Activated T-helper 1 cell treated with anti-CD3 and anti-CD28 coated beads, Interleukin-12 subunit alpha, Interleukin-12 subunit beta, Interleukin-2, Interleukin-4 antibody, amounts not matched to agents 30 ng/mL and 10 ng/mL and 1 ng/mL, durations not matched to agents 14 hours and 24 hours and 36 hours (primary cell): ENCODE measurements at places on chromosomes 5 and 9. TPM values are rescaled to one million over a fixed set of nuclear protein-coding genes. Genes with fewer than 3 reads are reported as not detected.

DNA sequence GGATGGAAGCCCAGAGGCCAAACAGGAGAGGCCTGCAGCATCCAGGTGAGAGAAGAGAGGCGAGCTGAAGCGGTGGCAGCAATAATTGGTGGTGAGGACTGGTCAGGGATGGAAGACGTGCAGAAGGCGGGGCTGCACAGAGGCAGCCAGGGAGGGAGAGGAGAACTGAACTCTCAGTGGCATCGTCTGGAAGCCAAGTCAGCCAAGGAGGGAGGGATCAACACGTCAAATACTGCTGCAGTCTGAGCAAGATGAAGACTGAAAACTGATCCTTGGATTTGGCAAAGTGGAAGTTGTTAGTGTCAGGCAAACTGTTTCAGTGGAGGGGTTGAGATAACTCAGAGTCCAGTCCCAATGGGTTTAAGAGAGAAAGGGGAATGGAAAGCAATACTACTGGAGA lies 145.4 kb downstream of the CDK5RAP2 start:
- no peak for DNase-seq

GRCh38 chr5:98268162-98268860 lies 505.2 kb upstream of the RGMB start:
- DNase-seq, result no peak

SLC12A7 gene
- total RNA-seq, result 24.4 and 26.6 TPM in 2 replicates

GRCh38 chr9:123825342-123826060 lies 104.4 kb downstream of the DENND1A start:
- DNase-seq, result no peak

GRCh38 chr5:10689391-10690081 lies 71.5 kb downstream of the DAP start:
- DNase-seq, result no peak

DNA sequence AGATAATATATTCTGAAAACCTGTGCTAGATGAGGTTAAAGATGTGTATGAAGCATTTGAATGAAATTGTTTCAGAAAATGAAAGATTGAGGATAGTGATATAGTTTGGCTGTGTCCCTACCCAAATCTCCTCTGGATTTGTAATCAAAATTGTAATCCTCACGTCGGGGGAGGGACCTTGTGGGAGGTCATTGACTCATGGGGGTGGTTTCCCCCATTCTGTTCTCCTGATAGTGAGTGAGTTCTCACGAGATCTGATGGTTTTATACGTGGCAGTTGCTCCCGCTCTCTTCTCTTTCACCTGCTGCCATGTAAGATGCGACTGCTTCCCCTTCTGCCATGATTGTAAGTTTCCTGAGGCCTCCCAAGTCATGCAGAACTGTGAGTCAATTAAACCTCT lies 2.0 kb upstream of the TEX48 start:
- DNase-seq, result no peak

- peak; percentile 83 for DNase-seq
Measured at GRCh38 chr5:175652741-175653663, 4.9 kb upstream of the HRH2 start.

GRCh38 chr9:115250621-115251032 lies 132.7 kb upstream of the TNC start:
- DNase-seq, result no peak

GRCh38 chr9:124414612-124415011 lies 630 bp downstream of the PSMB7 start:
- DNase-seq, result no peak

DNA sequence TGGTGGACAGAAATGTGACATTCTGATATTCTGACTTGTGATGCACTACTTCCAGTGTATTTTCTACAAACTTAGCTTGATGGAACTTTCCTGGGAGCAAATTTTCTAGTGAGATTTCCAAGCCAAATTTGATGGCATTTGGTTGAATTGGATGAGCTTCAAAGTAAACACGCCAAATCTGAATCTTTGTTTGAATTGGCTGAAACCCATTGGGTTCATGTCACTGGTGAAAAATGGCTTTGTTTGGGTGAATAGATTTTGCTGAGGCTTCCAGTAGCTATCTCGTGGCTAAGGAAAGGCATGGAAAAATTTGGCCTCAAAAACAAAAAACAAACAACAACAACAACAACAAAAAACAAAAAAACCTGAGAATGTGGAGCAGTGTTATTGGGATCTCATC lies 271.1 kb upstream of the RPS23 start:
- no peak for DNase-seq

DNA sequence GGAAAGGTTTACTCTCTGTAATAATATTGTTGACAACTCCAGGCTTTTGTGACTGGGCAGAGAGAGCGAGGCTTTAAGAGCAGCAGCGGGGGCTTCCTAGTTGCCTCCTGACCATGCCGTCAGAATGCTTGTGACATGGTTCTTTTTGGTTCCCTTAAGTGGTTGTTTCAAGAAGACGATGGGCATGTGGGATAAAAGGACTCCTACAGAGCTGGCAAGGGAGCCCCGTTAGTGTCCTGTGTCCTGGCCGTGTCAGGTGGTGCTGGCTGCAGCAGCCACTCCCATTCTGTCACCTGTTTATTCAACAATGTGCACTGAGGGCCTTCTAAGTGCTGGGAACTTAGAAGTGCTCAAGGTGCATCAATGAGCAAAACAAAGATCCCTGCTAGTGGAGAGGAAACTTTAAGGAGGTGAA lies 19.7 kb downstream of the LCP2 start:
- DNase-seq, result no peak

DNA sequence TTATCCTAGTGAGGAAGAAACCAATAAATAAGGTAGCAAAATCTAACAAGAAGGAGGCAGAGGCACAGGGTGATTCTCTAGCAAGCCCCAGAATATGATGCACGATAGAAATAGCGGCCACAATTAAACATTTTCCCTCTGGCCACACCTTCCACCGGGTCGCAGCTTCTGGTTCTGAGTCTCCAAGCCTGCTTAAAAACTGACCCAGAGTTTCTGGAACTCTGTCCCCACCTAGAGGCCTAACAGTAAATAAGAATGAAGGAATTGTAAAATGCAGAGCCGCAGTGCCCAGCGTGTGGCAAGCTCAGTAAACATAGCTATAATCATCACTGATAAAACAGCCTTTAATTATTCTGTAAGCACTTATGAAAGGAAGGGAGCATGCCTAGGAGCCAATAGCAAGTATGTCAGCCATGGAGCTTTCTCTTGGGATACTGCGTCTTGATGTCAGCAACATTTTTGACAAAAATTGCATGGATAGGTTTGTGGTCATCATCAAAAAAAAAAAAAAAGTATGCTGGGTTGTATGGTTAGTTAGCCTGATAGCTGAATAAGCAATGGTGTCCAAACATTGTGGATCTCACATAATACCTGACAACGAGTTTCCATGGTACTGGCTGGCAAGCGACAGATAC lies 465.5 kb downstream of the DNAH5 start:
- no peak for DNase-seq

ANKRD18A gene
- total RNA-seq, result 4.1 and 4.6 TPM in 2 replicates

- DNase-seq, result no peak
Measured at GRCh38 chr9:135970128-135970815, 9.1 kb upstream of the UBAC1 start.

- DNase-seq, result no peak
Measured at GRCh38 chr5:136453986-136454758, 88.8 kb upstream of the TRPC7 start.

DNA sequence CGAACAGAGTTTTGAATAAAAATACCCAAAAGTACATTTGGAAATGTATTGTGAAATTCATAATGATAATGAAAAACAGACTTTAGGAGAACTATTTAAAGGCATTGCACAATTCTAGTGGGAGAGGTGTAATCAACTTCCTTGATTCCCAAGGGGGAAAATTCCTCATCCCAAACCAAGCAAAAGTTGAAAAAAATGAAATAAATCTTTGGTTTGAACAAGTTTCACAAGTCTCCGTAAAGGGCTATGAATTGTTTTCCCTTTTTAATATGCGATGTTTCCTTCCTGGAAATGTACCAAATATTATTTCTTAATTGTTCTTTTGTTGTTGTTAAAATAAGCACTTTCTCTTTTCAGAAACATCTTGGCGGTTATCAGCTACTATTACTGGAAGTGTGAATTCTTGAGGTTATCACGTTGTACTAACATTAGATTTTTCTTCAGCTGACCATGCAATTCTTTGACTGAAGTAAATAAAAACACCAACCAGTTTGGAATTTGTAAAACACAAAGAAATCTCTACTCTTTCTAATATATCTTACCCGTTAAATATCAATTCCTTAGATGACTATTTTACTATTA lies 59.3 kb downstream of the SVEP1 start:
- DNase-seq, result no peak
